ENCODE measurements at places on chromosomes 13 and 19.

DNA sequence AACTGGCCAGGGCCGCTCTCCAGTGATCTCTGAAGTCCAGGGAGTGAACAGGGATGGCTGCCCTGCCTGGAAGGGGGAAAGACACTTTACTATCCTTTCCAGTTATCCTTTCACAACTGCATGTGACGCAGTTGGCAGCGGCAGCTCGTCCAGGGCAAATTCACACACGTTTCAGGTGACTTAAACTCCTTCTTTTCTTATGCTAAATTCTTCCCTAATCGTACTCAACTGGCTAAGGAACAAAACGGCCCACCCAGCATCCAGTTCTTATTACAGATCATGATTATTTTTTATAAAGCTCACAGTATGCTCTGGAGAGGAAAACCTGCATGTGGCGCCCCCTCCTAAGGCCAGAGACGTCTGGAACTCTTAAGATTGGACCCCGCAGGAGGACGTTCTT lies 767.1 kb downstream of the UQCRFS1 start:
- DNase-seq = no peak

DNA sequence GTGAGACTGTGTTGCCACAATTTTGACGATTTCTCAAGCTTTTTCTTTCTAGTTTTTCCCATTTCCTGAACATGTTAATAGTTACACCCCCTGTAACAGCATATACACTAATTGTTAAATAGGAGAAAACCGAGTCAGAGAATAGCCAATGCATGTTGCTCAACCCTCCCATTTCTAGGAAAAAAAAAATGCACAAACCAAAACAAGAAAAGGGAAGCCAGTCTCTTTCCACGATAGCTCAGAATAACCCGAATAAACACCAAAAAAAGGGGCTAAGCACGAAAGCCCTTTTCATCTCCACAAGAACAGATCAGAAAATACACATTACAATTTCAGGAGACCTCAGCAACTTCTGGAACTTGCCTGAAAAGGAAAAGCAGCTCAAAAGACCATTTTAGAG lies 16.3 kb downstream of the LATS2 start:
- DNase-seq = no peak

GRCh38 chr13:96252903-96253302 lies 163.0 kb downstream of the HS6ST3 start:
- DNase-seq = no peak

DNA sequence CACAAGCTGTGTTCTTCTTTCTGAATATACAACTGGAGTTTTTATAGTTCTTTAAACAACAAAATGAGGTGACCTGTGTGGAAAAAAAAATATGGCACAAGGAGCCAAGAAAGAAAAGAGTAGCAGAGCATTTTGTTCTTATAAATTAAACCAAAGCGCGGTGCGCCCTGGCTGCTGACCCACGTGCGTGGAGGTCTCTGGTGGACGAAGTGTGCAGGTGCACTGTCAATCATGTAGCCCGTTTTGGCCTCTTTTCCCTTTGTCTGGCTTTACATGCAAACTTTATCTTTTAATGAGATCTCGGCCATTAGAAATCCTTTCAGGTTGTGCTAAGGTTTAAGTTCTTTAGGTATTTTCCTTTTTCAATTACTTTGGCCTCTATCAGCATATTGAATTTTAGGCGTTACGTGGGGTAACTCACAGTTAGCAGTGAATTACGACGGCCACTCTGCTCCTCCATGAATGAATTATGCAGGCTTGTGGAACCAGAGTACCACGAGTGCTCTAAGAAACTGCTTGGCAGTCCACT lies 443.9 kb upstream of the SLC10A2 start:
- no peak for DNase-seq

DNA sequence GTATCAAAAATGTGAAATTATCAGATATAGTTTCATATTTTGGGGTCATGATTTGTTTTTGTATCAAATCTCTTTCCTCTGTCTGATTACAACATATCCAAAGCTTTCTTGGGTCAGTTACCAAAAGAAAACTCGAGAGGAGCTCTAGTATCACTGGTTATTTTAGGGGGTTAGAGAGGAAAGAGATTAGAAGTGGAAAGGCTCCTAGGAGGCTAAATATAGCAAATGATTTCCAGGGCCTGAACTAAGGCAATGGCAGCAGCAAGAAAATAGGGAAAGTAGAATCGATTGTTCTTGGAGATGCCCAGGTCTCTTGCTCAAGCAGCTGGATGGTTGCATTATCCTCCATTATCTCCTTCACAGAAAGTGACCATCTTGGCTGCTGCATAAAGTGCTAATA lies 72.9 kb downstream of the NHLRC3 start:
- no peak for DNase-seq

GRCh38 chr19:4693471-4694121 lies 23.5 kb upstream of the MYDGF start:
- no peak for DNase-seq

DNA sequence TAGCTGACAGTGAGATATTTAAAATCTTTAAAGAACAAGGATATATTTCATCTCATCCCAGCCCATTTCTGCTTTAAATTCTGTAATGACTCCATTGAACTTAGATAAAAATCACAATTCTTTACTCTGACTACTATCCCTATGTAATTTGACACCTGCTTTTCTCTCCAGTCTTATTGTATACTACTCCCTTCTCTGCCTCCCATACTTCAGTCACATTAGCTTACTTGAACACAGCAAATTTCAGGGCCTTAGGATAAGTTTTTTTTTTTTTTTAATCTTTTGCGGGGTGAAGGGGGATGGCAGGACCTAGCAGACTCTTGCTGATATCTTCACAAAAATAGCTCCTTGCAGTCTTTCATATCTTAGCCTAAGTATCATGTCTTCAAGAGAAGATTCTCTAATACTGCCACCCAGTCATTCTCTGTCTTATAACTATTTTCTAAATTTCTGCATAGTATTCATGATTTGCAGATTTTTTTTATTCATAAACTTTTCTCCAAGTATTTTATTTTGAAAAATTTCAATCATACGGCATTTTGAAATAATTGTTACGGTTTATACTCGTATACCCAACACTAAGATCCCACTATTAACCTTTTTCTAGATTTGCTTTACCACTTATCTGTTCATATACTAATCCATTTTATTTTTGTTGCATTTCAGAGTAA lies 151.4 kb downstream of the PCCA start:
- DNase-seq = no peak
